ENCODE measurements at places on chromosomes 1 and 21. TPM values are rescaled to one million over a fixed set of nuclear protein-coding genes. Genes with fewer than 3 reads are reported as not detected.

The CA6 gene
- not detected for polyA plus RNA-seq

The MATN1 gene
- polyA plus RNA-seq: not detected

The MFAP2 gene
- polyA plus RNA-seq: 0.43 TPM

The HMGN1 gene
- 283 TPM for polyA plus RNA-seq

The VCAM1 gene
- not detected for polyA plus RNA-seq

The OR2L8 gene
- polyA plus RNA-seq: not detected

The CREB3L4 gene
- 6.5 TPM for polyA plus RNA-seq

The MAPKAPK2 gene
- polyA plus RNA-seq: 4.1 TPM

The PSEN2 gene
- polyA plus RNA-seq: 16.1 TPM

The NCAM2 gene
- not detected for polyA plus RNA-seq

The IL20 gene
- not detected for polyA plus RNA-seq

The OR2T35 gene
- polyA plus RNA-seq: not detected

The KCND3 gene
- not detected for polyA plus RNA-seq

The E2F2 gene
- 2.2 TPM for polyA plus RNA-seq

The CFAP141 gene
- polyA plus RNA-seq: not detected

The KRTAP19-3 gene
- polyA plus RNA-seq: not detected

The NHLH1 gene
- not detected for polyA plus RNA-seq

The CD5L gene
- not detected for polyA plus RNA-seq

The CYP4A11 gene
- not detected for polyA plus RNA-seq

The RAB7B gene
- not detected for polyA plus RNA-seq

The TRNP1 gene
- not detected for polyA plus RNA-seq

The ZBTB18 gene
- polyA plus RNA-seq: 5.9 TPM

The IL12RB2 gene
- polyA plus RNA-seq: 0.53 TPM

The KCNT2 gene
- not detected for polyA plus RNA-seq

The OR2T11 gene
- polyA plus RNA-seq: not detected

The RASAL2 gene
- 0.09 TPM for polyA plus RNA-seq

The MYBPH gene
- polyA plus RNA-seq: not detected

The LCE3D gene
- not detected for polyA plus RNA-seq

The WDR64 gene
- 0.90 TPM for polyA plus RNA-seq

The ANKRD65 gene
- not detected for polyA plus RNA-seq

The UBIAD1 gene
- polyA plus RNA-seq: 47.1 TPM

The PATJ gene
- 17.4 TPM for polyA plus RNA-seq

The DCST2 gene
- polyA plus RNA-seq: not detected

The KCNN3 gene
- polyA plus RNA-seq: 0.88 TPM

The TRIM46 gene
- 0.14 TPM for polyA plus RNA-seq

The SLC6A9 gene
- 0.19 TPM for polyA plus RNA-seq

The MAP10 gene
- 1.3 TPM for polyA plus RNA-seq

The PODN gene
- not detected for polyA plus RNA-seq

The HRNR gene
- not detected for polyA plus RNA-seq

The PAQR7 gene
- 0.73 TPM for polyA plus RNA-seq

The FNBP1L gene
- polyA plus RNA-seq: 1.5 TPM

The SLC45A3 gene
- 1.9 TPM for polyA plus RNA-seq

The CAPZB gene
- 419 TPM for polyA plus RNA-seq

The RO60 gene
- 76.0 TPM for polyA plus RNA-seq

The ELF3 gene
- polyA plus RNA-seq: not detected

The ANGPTL3 gene
- polyA plus RNA-seq: not detected

The HORMAD1 gene
- 0.84 TPM for polyA plus RNA-seq

The C4BPA gene
- polyA plus RNA-seq: not detected

The MEF2D gene
- polyA plus RNA-seq: 16.2 TPM

The CLEC20A gene
- polyA plus RNA-seq: 1.8 TPM

The RAB3B gene
- polyA plus RNA-seq: not detected

The TIAM1 gene
- 0.54 TPM for polyA plus RNA-seq

The MCOLN2 gene
- 12.4 TPM for polyA plus RNA-seq

The PGBD5 gene
- not detected for polyA plus RNA-seq

The SLC25A24 gene
- 24.9 TPM for polyA plus RNA-seq

All from IgD-negative memory B cell (primary cell).